ENCODE measurements at places on chromosomes 12 and 14.

GRCh38 chr14:28690029-28690692 lies 76.4 kb upstream of the FOXG1 start:
- no peak for DNase-seq

- DNase-seq = no peak
Measured at GRCh38 chr12:108799401-108800243, 57.8 kb downstream of the SSH1 start.

DNA sequence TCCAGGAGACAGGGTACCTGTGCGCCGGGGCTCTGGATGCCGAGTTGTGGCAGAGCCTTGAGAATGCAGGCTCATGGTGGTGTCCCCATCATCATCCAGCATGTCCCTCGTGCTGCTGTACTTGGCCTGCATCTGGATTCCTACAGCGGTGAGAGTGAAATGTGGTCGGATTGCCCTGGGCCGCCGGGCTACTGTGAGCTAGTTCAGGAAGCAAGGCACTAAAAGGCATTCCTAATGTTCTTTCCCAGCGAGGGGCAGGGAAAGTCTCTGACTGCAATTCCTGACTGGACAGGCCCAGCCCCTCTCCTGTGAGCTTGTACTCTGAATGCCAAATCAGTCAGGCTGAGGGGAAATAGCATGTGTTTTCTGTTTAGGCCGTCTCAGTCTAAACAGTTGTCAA lies at the start of gene CLEC1A:
Gene CLEC1A, minus strand, starts transcription at position 195 of the 400 bp plus-strand sequence. Its CDS starts 63 bp downstream, at position 132.
- DNase-seq = no peak

DNA sequence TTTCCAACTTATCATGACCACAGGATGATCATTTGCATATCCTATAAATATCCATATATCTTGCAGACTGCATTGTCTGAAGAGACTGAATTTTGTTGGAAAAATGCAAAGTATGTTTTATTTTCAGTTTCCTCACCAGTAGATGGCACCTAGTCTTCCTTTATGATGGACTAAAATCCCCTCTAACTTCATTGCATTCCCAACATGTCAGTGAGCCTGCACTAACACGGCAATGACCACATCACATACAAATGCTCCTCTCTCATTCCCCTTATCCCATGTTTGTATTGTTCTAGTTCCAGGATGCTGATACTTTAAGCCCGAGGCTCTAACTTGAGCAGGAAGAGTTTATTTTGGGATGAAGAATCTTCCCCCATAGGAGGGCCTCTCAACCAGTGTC lies 24.7 kb upstream of the MYBPC1 start:
- DNase-seq = no peak

GRCh38 chr12:51910691-51911090 lies 3.4 kb downstream of the ACVRL1 start:
- DNase-seq = no peak

DNA sequence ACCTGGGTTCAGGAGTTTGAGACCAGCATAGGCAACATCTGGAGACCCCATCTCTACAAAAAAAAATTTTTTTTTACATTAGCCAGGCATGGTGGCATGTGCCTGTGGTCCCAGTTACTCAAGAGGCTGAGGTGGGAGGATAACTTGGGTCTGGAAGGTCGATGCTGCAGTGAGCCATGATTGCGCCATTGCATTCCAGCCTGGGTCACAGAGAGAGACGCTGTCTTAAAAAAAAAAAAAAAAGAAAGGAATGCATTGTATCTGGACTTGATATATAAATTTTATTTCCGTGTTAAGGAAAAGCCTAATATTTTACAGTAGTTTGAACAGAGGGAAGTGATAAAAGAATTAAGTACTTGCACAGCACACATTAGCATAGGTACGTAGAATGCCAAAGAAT lies 97.2 kb downstream of the ZC3H14 start:
- no peak for DNase-seq

DNA sequence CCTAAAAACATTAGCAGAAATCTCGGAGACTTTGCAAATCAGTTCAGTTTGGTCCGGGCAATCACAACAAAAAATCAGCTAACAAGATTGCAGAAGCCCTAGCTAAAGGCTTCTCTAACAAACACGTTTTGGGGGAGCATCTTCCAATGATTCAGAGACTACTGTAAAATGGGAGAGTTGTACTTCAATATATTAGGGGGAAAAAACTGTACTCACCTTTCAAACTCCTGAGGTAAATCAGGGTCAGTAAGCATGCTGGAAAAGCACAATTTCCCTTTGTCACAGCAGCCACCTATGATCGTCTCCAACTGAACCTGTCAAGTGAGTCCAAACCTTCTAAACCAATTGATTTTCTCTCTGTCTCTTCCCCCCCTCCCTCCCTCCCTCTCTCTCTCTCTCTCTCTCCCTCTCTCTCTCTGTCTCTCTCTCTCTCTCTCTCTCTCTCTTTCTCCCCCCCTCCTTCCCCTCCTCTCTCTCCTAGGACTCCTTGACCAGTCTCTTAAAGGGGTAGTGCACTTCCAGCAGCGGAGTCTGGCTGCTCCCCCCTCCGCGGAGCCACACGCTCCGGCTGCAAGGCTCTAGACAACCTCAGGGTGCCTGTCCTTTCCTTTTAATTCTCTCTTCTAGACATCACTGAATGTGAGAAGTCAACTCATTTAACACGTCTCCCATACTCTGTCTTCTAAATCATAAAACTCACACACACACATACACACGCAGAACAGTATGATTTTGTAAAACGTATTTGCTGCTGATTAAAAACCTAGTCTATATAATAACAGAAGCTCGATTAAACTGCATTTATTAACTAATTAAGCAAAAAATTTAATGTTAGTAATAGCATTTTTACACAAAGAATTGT lies at the start of gene SOX5:
Gene SOX5, minus strand, starts transcription at position 323 of the 862 bp plus-strand sequence. Its CDS starts 69 bp downstream, at position 254.
- no peak for DNase-seq

DNA sequence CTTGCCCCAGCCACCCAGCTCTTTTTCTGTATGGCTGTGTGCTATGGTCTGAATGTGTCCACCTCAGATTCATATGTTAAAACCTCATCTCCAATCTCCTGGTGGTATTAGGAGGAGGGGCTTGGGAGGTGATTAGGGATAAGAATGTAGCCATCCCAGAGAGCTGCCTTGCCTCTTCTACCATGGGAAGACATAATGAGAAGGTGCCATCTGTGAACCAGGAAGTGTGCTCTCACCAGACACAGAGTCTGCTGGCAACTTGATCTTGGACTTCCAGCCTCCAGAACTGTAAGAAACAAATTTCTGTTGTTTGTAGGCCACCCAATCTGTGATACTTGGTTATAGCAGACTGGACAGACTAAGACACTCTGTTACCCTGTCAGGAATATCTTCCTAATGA lies 22.8 kb upstream of the JPH4 start:
- DNase-seq = no peak

DNA sequence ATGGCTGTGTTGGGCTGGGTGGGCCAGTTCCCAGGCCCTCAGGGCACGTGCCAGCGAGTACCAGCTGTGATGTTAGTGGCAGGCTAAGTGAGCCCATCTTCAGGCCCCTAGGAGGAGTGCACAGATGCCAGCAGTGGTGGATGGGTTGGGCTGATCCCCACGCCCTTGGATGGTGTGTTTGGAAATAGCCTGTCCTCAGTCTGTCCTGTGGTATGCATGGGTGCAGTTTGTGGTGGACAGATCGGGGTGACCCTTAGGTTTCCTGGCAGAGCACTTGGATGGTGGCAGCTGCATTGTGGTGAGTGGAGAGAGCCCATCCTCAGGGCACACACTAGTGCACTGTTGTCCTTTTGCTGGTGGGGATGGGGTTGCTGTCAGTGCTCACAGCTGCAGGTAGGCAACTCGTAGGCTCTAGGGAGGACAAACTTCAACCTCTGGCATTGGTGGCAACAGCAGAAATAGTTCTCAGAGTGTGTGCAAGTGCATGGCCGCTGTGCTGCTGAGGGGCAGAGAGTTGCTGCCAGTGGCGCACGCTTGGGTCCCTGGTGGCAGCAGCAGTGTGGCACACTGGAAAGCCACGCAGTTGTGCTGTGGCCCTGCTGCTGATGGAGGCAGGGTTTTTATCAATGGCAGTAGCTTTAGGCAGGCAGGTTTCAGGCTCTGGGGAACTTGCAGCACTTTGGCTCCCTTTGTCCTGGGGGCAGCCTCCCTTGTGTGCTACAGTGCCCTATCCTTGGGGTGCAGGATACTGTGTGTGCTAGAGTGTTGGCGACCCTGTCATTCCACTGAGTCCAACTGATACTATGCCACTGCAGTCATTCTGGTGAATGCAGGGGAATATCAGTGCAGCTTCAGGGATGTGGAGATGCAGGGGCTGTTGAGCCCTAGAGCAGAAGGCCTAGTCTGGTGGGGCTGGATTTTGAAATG lies 65.5 kb downstream of the FBXO33 start:
- DNase-seq = no peak

DNA sequence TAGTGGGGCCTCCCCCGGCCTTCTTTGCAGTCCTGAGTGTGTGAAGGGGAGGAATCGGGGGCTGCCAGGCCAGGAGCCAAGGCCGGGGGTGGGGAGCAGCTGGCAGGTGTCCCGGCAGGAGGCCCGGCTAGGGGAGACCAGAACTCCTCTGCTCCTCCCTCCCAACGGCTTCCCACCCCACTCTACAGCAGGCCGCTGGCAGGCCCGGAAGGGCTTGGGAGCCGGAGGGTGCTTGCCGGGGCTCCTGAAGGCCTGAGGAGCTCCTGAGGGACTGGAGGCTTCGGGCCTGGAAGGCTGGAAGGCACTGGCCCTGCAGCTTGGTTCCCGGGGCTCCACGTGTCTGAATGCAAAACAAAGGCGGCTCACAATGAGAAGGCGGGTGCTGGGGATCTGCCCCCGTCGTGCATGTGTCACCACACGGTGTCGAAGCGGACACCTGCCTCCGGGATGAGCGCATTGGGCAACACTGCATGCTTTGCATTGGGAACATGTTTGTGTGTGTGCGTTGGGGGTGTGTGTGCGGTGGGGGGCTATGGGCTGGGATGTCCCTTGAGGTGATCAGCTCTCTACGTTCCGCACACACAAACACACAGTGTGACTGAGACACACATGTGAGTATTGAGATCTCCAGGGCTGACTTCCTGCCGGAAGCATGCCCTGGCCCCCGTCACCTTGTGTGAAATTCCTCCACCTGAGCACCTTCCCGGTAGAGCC lies 30.9 kb upstream of the ANKRD9 start:
- no peak for DNase-seq

DNA sequence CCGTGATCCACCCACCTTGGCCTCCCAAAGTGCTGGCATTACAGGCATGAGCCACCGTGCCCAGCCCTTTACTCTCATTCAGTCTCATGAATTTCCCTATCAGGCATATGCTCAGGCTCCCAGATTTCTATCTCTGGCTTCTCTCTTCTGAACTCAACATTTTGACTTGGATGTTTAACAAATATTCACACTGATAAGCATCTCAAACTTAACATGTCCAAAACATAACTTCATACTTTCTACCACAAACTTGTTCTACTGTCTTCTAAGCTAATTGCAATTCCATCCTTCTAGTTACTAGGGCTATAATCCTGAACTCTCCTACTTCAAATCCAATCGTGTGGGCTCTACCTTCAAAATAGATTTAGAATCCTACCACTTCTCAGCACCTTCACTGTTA lies 73.9 kb upstream of the PAWR start:
- no peak for DNase-seq

DNA sequence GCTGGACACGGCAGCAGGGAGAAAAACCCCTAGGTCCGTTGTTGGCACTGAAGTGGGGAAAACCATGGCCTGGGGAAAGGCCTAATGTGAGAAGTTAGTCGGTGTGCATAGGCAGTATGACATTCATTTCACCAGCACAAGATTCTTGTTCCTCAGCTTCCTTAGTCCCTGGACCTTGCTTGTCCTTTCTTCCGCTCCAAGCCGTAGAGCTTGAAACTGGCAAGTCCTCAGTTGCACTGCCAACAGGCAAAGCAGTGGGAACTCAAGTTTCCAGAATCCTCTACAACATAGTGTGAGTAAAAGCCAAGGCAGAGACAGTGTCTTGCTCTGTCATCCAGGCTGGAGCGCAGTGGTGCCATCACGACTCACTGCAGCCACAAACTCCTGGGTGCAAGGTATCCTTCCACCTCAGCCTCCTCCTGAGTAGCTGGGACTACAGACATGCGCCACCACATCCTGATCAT lies 138.5 kb upstream of the AMIGO2 start:
- DNase-seq = peak; percentile 22

GRCh38 chr14:33986804-33987203 lies 35.9 kb upstream of the EGLN3 start:
- no peak for DNase-seq

GRCh38 chr12:132181570-132182200 lies 37.4 kb downstream of the NOC4L start:
- no peak for DNase-seq

DNA sequence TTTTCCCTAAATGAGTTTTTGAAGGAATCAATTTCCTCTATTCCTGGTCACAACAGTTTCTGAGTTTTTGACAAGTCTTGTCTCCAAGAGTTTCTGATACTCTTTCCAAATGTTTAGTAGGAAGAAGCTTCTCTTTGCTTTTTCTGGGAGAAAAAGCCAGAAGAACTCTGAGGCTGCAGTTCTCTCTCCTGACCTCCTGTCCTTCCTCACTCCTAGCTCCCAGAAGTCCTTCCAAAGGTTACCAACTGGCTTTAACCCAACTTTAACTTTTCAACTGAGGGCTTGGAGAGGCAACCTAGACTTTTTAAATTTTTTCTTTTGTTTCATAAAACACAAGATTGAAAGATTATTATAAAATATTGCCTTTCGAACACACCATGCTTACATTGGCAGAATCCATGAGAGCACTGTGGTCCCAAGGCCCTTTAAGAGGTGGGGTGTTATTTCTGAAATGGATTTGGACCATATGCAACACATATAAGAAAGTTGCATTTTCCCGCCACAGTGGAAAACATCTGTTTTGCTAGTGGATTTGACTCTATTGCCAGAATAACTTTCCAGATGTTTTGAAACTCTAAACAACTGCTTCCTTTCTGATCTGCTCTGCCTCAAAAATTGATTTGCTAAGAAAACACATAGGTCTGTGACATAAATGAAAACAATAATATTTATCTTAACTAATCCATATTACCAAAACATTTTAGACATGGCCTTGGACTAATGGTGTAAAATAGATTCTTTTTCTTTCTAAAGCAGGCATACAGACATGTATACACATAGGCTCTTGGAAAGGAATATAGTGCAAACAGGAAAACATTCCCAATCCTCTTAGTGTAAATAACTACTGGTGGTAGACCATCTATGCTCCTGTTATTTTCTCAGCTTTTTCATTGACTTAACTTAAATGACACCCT lies 22.3 kb upstream of the EPS8 start:
- DNase-seq = no peak

DNA sequence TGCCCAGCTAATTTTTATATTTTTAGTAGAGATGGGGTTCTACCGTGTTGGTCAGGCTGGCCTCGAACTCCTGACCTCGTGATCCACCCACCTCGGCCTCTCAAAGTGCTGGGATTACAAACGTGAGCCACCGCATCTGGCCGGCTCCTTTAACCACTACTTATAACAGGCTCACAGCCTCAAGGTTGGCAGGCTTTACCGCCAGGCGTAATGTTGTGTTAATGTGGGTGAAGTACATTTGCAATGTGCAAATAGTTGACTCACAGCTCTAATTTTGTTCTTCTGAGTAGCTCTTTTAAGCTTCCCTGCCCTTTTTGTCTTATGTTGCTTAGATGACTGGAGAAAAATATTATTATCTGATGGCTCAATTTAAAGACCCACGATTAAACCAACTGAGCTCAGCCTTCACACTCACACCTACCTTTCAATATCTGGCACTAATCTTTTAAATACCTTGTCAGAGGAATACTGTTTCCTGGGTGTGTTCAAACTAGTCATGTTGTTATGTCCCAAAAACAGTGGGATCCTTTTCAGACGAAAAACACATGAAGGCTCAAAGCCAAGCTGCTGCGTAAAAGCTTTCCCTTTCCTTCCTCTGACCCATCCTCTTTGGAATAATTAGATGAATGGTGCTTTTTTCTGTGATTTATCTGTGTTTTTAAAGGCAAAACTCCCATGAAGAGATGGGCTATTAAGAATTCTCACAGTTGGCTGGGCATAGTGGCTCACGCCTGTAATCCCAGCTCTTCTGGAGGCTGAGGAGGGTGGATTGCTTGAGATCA lies 57.2 kb upstream of the USP44 start:
- no peak for DNase-seq

All from activated CD4-positive, alpha-beta T cell treated with anti-CD3 and anti-CD28 coated beads for 4 hours (primary cell).